ENCODE measurements at places on chromosomes 5 and 9.

DNA sequence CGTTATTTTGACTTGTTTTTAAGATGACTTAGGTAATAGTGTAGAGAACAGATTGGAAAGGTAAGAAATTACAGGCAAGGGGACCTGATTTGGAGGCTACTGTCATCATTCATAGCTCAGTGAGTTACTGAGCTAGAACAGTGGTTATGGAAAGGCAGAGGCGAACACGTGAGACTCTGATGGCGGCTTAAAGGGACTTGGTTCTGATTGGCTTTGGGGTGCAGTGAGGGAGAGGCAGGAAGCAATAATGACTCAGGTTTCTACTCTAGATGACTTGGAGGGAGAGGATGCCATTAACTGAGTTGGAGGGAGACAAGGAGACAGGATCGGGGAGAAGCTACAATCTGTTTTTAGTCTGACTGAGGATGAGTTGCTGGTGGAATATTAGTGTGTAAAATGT lies 3.0 kb downstream of the F2RL2 start:
- peak; percentile 45 for DNase-seq

DNA sequence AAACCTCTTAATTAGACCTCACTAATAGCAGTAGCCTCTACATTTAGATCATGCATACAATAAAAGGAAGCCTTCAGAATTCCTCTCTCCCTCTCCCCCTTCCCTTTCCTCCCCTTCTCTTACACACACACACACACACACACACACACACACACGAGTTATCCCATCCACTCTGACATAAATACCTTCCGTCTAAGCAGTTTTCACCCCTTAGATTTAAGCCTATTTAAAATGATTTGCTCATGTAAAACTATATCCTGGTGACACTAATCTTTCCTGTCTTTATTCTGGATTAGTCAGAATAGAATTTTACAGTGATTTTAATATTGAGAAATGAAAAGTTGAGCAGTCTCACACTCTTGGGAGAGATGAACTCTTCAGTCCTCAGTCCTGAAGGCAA lies 35.0 kb downstream of the PRELID2 start:
- no peak for DNase-seq

- no peak for DNase-seq
These were observed 44.3 kb downstream of the FBN2 start for GRCh38 chr5:128493657-128494329.

GRCh38 chr5:568809-569208 lies 43.3 kb upstream of the CEP72 start:
- DNase-seq, result no peak

GRCh38 chr9:134564431-134565170 lies 77.0 kb upstream of the COL5A1 start:
- DNase-seq, result peak; percentile 84

DNA sequence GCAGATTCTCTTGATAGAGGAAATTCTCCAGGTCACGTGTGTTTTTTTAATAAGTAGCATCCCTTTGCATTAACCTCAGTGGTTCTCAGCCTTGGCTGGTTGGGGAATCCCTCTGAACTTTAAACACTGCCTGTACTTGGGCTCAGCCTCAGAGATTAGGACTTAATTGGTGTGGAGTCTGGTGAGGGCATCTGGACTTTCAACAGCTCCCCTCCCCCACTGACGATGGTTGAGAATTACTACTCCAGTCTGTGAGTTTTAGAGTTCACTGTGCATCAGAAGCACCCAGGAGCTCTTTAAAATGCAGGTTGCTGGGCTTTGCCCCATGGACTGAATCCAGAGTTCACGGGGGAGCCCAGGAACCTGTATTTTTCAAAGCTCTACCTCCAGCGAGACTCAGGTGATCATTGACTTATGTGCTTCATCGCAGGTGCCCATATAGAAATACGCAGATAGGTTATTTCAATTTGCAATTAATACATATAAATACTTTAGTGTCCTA lies 71.4 kb downstream of the DAPK1 start:
- DNase-seq, result no peak

GRCh38 chr9:130347931-130348330 lies 82.4 kb downstream of the HMCN2 start:
- no peak for DNase-seq

DNA sequence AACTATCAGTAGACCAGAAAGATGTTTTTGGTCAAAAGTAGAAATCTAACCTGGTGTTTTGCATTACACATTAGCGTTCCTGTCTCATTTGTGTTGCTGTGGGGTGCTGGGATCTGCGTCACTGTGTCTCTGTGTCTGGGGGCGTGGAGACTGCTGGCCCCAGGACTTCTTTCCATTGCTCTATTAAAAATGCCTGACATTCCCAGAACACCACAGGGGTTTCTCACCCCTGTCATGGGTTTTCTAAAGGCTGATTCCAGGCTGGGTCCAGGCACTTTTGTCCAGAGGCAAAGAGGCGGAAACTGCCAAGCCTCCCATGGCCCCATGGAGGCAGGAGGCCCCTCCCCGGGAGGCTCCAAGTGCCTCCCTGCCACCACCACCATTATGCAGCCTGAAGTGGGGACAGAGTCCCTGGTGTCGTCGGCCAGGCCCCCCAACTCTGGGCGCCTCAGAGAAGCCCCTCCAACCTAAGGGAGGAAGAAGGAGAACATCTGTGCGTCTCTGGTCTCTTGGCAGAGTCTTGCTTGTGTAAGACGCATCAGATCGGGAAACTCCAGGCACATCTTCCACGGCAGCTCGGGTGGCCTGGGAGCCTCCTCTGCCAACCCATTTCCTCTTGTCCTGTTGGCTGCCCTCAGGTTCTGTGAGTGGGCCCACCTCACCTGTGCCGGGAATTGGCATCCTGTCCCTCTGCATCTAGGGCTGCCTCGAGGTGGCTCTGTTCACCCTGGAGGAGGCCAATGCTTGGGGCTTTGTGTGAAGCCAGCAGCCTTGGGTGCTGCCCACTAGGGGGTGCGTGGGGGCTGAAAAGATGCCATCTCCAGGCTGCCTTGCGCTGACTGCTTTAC lies 13.8 kb upstream of the PLEKHG4B start:
- peak; percentile 79 for DNase-seq

GRCh38 chr5:122121479-122122465 lies 7.6 kb upstream of the ZNF474 start:
- no peak for DNase-seq

- DNase-seq, result no peak
These were observed 436.9 kb downstream of the MED10 start for GRCh38 chr5:5941486-5941885.

GRCh38 chr5:65261499-65261898 lies 220.2 kb downstream of the ADAMTS6 start:
- no peak for DNase-seq

DNA sequence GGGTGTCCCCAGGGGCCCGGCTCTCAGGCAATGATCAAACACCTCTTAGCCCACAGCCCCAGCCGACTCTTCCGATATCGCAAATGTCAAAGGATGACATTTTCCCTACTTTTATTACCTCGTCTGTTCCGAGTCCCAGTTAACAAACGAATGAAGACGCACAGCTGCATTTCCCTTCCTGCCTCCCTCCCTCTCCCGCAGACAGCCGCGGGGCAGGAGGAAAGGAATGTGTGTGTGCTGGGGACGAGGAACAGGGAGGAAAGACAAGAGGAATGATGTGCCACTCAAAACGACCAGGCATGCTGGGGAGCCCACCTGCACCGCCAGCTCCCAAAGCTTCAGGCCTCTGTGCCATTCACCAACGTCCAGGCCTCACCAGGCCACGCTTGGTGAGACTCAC lies 125.9 kb upstream of the SARDH start:
- DNase-seq, result peak; percentile 47

- DNase-seq, result no peak
These were observed 90.9 kb upstream of the MTAP start for GRCh38 chr9:21711504-21711903.

DNA sequence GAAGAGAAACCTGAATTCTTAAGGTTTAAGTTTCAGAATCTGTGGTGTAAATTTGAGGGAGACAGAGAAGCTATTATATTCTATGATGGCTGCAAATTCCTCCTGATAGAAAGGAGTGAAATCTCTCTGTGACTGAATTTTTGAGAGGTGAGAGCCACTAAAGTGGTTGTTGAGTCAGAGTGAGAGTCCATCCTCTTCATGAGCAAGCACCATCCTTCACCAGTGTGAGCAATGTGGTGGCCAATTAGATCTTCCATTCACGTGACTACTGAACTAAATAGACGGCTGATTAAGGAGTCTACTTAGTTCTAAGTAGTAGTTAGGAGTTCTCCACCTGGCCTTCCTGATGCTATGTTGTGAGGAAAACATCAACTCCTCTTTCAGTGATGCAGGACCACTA lies 147.8 kb upstream of the CCNH start:
- DNase-seq, result no peak

DNA sequence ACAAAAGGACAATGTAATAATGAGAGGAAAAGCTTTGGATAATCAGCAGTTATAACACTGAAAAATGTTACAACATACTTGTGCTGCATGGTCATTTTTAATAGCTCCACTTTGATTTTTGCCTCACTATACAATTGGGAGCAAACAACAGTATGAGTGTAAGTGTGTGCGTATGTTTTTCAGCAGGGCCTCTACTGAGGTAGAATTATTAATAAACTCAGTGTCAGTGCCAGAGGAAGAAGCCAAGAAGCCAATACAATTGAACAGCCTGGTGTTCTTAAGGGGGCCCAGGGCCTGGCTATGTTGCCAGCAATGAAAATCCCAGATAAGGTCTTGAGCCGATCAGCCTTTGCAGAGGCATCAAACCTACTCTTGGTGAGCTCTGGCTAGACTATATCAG lies 16.1 kb upstream of the RLN1 start:
- DNase-seq, result no peak

DNA sequence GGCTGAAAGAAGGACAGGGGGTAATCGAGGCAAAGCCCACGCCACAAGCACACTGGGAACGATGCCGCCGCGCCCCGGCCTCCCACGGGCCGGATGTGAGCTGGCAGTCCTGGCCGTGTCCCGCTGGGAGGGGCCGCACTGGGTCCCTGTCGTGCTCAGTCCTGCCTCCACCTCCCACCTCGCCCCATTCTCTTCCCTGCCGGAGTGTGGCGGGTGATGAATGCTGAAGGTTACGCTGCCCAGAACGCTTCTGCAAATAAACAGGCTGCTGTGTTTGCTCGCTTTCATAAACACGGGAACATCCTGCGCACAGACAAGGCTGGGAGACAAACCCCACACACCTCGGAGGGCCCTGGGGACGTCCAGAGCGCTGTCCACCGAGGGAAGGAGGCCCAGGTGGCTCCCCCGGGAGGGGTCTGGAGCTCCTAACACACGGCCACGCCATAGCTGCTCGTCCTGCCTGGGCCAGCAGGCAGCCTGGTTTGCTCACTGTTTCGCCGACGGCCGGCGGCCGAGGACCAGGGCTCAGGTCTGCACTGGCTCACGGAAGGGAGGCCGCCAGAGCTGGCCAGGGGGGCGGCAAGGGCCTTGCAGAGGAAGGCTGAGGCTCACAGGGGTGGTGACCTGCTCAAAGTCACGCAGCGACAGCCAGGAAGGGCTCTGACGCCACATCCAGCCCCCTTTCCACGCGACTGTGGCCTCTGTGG lies 2.3 kb downstream of the DNLZ start:
- peak; percentile 46 for DNase-seq

DNA sequence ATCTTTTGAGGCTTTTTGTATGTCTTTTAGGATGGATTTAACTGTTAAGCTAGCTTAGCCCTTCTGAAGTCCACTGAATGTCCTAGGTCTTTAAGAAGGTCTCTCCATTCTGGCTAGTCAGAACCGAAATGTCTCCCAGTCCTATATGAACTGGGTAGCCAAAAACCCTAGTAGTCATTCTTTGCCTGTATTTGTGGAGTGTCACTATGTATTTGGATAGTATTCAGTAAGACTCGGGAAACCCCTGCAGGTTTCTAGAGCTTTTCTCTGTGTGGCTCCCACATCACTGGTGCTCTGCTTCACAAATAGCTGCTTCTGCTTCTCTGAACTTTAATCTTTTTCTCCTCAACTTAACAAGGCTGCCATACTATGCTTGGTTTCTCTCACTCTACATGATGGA lies 68.0 kb downstream of the RIC1 start:
- no peak for DNase-seq

DNA sequence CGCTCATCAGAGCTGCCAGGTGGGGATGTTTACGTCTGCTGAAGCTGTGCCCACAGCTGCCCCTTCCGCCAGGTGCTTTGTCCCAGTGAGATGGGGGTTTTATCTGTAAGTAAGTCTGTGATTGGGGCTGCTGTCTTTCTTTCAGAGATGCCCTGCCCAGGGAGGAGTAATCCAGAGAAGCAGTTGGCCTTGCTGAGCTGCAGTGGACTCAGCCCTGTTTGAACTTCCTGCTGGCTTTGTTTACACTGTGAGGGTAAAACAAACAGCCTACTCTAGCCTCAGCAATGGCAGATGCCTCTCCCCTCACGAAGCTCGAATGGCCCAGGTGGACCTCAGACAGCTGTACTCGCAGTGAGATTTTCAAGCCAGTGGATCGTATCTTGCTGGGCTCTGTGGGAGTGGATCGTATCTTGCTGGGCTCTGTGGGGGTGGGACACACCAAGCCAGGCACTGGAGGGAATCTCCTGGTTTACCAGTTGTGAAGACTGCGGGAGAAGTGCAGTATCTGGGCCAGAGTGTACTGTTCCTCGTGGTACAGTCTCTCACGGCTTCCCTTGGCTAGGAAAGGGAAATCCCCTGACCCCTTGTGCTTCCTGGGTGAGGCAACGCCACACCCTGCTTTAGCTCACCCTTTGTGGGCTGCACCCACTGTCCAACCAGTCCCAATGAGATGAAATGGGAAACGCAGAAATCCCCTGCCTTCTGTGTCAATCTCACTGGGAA lies 530.1 kb upstream of the DMAC1 start:
- DNase-seq, result no peak

DNA sequence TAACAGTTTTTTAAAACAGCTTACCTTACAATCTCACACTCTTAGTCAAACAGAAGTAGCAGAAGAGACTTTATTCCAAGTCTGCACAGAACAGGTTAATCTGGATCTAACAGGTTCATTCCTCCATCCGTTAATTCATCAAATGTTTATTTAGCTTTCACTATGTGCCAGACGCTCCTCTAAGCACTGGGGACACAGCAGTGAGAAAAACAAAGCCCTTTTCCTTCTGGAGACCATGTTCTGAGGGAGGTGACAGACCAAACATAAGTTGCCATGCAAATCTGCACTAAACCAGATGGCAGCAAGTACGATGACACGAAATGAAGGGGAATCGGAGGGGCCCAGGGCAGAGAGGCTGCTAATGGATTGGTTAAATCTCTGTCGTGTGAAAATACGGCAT lies 17.1 kb upstream of the GLIPR2 start:
- DNase-seq, result no peak

DNA sequence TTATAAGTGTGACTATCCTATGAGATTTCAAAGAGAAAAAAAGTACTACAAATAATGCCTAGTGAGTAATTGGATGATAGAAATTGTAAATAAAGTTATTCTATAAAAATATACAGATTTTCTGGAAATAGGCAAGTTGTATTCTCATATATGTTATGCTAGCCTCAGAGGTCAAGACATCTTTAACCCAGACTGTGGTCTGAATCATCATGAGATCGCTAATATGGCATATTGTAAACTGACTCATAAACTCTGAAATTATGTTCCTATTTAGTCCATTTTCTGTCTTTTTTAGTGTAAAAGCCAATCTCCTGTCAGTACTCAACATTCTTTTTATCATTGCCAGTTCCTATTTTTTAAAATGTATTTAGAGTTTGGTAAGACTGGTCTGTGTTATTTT lies 14.2 kb downstream of the LOX start:
- peak; percentile 57 for DNase-seq
